CD4-positive, alpha-beta T cell treated with Interleukin-6 at 100 ng/mL for 8 hours (primary cell): ENCODE measurements at places on chromosomes 1 and 21.
A peak's percentile ranks its signal among the peaks of the same experiment; 100 is the strongest.

GRCh38 chr1:210684466-210685294, 356.0 kb downstream of the HHAT start:
- DNase-seq = no peak

DNA sequence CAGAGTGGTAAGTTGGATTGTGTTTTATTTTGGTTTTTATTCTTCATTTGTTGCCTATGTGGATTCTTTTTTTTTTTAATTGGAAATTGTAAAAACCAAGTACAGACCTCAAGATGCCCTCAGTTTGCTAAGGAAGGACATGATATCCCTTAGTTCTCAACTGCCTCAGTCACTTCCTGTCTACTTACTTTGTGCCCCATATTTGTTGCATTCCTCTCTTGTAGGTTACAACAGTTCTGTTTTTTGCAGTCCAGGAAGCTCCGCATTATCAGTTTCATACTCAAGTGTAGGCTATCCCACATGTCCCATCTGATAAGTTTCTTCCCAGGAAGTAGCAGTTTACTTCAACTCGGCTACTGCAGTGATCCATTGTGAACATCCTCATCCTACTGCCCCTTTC, 82.0 kb downstream of the RPAP2 start:
- DNase-seq = no peak

DNA sequence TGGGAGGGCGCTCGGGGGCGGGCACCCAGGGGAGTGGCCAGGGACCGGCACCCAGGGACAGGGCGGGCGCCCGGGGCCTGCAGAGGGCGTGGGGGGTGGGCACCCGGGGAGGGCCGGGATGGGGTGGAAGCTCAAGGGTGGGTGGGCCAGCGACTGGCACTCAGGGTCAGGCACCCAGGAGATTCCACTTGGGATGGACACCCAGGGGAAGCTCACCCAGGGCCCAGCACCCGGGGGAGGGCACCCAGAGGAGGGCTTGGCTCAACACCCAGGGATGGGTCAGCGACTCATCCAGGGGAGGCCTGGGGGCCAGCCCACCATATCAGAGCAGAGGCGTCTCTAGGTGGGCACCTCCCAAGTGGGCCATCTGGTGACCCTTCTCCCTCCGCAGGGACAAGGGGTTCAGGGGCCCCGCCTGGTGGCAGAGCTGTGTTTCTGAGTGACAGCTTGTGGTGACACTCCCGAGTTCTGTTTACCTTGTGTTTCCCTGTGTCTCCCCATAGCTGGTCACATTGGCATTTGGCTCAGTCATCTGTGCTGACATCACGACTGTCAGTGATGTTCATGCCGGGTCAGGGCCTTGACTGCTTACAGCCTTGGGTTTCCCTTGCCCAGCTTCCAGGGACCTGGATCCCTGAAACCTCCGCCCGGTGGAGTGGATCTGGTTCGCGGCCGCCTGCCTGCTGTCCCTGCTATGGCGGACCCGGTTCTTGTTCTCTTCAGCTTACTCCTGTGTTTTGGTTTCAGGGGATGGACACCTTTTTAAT, 749 bp downstream of the IBA57 start:
- peak; percentile 45 for DNase-seq

GRCh38 chr1:41386196-41386663, 25.0 kb downstream of the FOXO6 start:
- DNase-seq = no peak

DNA sequence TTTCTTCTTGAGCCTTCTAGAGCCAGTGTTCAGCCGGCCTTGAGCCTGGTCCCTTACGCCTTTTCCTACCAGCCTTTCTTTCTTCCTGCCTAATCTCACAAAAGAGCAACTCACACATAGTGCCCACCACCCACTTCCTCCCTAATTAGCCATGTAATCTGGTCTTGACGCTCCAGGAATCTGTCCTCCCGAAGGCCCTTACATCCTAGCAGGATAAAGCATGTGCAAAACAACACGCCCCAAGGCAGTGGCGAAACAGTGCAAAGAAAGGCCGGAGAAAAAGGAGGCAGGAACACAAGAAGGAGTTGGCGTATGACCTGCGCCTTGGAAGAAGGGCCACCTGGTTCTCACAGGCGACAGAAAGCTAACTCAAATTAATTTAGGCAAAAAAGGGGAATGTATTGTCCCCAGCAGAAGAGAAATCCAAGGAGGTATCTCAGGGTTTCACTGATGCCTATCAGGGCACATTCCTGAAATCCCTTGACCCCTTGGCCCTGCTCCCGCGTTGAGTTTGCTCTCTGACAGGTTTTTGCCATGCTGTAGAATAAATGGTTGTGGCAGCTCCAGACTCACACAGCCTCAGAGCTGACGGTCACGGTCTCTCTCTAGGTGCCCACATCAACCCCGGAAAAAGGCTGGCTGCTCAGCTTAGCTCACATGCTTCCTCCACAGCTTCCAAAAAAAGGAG, 79.0 kb downstream of the ZNF281 start:
- no peak for DNase-seq

DNA sequence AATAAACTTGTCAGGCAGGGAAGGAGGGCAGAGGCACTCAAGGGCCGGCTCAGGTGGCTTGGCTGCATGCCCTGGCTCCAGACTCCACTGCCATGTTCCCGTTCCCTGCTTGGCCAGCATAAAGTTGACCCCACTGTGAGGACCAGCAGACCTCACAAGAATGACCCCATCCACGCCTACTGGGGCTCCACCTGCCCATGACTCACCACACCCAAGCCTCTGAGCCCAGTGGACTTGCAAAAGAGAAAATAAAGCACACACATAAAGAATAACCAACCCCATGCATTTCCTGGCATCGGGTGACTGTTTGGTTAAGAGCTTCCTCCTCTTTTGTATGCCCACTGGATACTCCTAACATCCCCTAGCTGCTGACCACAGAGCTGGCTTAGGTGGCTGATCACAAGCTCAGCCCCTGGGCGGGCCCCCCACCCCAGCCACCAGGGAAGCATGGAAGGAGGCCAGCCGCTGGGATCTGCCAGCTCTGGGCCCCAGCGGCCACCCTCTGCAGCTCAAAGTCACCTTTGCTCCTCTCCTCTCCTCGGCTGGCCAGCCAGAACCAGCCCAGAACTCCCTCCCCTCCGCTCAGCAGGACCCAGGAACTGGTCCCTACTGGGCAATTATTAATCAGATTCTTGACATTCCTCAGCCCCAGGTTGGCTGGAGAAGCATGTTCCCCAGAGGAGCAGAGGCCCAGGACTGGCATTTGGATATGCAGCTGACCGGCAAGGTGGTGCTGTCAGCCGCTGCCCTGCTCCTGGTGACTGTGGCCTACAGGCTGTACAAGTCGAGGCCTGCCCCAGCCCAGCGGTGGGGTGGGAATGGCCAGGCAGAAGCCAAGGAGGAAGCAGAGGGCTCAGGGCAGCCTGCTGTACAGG, at the start of gene KLHDC7A:
TSS of gene KLHDC7A (plus strand) at position 616 of the 875 bp plus-strand sequence. CDS start at position 668, 52 bp downstream.
- no peak for DNase-seq
